ENCODE measurements at places on chromosomes 2 and 18.

DNA sequence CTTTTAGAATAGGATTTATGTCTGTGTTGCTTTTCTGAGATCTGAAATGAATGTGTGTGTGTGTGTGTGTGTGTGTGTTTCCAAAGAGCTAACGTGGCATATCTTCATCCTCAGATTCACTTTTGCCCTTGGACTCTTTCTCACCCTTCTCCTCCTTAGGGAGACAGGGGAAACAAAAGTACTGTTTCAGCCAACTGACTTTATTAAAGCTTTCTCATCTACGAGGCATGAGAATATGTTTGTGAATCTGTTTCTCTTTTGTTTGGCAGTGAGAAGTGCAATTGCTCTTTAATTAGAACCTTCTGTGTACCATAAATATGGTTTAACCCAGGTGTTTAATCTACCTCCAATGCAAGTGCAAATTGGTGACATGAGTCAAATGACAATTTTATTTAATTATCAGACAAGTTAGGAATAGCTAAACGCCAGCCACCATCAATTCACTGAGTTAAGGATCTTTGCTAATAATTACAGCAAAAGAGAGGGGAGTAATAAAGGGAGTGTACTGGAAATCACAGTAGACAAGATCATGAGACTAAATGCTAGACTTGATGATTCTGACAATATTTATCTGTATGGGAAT, 186.4 kb upstream of the COL3A1 start:
- DNase-seq = no peak

DNA sequence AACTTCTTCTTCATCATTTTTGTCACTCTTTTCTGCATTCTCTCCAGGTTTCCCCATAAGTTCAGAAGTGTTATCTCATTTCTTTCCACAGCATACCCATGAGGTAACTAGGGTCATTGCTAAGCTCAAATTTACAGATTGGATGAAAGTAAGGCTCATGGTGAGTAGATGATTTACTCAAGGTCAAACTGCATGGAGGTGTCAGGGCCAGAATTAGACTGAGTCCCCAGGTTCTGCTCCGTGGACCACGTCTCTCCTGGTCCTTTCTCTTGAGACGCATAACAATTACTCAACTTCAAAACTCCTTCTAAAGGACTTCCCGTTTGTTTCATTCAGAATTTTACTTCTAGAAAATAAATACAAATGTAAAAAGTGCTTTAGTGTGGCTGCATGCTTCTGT, 43.4 kb downstream of the SMIM21 start:
- DNase-seq = no peak

- no peak for DNase-seq
Measured at GRCh38 chr2:45857867-45858520, 206.5 kb downstream of the PRKCE start.

GRCh38 chr2:190367091-190367490, 23.7 kb downstream of the INPP1 start:
- no peak for DNase-seq

GRCh38 chr2:147442816-147443215, 402.0 kb upstream of the ACVR2A start:
- no peak for DNase-seq

GRCh38 chr2:86035376-86035882, 70.3 kb downstream of the POLR1A start:
- peak; percentile 27 for DNase-seq

GRCh38 chr2:173165443-173166238, 90.0 kb downstream of the MAP3K20 start:
- no peak for DNase-seq

DNA sequence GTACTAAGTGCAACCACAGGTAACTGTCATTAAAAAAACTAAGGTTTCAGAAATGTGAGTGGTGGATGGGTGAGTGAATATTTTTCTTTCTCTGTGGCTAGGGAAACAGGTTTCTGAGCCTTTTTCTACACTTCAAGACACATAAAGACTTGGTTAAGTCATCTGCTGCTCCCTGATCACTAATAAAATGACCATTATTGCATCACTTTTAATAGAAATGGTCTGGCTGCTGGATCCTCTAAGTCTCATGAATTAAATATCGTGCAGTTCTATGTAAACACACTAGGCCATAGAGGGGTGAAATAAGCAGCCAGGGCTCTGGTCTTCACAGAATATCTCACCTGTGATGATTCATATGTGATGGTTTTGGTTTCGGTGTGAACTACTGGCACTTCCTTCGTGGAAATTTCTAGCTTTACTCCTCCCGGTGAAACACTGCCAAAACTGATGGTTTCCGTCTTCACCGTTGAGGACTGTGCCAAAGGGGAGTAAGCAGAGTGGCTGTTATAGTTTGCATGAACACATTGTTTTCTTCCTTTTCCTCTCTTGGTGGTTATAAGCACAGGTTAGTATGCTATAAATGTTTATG, 100.4 kb upstream of the ZBTB14 start:
- DNase-seq = no peak

- no peak for DNase-seq
Measured at GRCh38 chr2:133843551-133843950, 275.3 kb upstream of the NCKAP5 start.

- no peak for DNase-seq
Measured at GRCh38 chr18:56973487-56973886, 173.4 kb upstream of the BOD1L2 start.

DNA sequence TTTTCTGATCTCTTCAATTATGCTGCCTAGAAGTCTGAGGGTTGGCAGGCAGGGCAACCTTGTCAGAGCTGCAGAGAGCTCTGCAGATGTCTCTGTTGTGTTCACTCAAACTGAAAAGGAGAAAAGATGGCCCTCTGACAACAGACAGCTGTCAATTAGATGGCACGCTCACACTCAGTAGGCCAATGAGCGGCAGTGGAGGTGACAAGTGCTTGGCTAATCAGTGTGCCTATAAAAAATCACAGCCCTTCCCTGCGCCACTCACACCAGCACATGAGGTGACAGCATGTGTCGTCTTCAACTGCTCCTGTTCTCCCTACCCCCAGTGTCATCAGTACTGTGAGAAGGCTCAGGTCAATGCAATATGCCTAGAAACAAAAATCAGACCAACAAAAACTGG, 203.9 kb downstream of the TCF4 start:
- DNase-seq = no peak

DNA sequence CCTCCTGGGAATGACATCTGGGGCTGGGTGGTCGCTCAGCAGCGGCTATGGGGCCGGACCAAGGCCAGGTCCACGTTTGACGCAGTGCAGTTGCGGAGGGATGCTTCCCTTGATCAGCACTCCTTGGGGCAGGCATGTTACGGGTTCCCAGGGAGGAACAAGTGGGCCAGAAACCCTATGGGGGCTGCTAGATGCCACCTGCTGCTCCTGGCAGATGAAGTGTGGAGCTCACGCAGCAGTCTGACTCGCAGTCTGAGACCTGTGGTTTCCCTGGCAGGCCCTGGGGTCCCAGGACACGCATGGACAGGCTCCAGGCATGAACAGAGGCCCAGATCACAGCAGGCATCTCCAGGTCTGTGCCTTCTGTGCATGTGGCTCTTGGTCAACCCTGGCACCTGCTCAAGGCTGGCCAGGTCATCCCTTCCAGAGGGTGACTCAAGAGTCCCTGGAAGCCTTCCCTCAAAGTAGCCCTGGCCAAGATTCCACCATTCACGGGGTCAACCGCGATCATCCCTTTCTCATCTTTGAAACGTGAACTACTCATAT, 20.0 kb downstream of the KCNF1 start:
- no peak for DNase-seq

GRCh38 chr2:41644936-41645335, 402.9 kb upstream of the PKDCC start:
- DNase-seq = no peak

GRCh38 chr2:198000417-198000816, 196.0 kb downstream of the PLCL1 start:
- DNase-seq = no peak

DNA sequence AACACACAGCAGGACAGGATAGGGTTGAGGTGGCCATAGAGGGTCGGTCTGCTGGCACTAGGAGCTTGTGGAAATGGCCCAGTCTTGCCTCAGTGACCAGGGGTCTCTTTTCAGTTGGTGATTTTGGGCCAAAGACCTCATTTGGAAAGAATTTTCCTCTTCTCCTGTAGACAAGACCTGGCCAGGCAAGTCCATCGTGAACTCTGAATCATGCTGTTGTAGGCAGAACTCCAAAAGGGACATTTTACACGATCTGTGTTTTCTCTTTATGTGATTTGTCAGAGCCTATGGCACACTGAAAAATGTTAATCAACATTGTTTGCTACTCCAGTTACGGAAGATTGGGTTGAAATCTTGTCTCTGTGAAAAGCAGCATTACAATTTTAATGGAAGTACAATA, 126.1 kb upstream of the PXDN start:
- DNase-seq = no peak

Measured in posterior cingulate gyrus (tissue), 11 donors.